ENCODE measurements at places on chromosomes 1 and 21.
A peak's percentile ranks its signal among the peaks of the same experiment; 100 is the strongest.

DNA sequence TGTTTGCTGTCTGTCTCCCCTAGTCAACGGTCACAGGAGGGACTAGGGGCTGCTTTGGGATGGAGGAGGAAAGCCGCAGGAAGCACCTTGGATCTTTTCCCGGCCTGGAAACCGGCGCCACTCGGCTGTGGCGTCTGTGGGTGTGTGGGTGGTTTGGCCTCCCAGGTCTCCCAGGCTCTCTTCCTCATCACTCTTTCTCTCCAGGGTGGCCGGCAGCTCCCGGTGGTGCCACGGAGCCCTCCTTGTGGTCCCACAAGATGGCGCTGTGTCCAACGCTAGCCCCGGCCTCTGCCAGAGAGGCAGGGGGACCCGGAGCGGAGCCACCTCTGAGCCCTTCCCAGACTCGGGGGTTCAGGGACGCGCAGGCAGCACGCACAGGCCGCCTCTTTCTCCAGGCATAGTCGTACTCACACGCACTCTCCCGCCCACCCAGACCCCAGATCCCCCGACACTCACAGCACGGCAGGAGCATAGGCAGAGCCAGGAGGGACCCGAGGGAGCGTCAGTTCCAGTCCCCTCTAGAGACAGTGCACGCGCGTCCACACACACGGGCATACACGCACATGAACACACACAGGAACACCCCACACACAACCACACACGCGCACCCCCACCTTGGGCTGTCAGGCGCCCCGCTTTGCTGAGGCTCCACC lies 31.2 kb downstream of the CDCP2 start:
- DNase-seq, result peak; percentile 50

- DNase-seq, result no peak
Observed at GRCh38 chr21:38743772-38744529, 61.8 kb upstream of the ETS2 start.

GRCh38 chr21:26939601-26940111 lies 27.2 kb downstream of the ADAMTS5 start:
- DNase-seq, result peak; percentile 72

DNA sequence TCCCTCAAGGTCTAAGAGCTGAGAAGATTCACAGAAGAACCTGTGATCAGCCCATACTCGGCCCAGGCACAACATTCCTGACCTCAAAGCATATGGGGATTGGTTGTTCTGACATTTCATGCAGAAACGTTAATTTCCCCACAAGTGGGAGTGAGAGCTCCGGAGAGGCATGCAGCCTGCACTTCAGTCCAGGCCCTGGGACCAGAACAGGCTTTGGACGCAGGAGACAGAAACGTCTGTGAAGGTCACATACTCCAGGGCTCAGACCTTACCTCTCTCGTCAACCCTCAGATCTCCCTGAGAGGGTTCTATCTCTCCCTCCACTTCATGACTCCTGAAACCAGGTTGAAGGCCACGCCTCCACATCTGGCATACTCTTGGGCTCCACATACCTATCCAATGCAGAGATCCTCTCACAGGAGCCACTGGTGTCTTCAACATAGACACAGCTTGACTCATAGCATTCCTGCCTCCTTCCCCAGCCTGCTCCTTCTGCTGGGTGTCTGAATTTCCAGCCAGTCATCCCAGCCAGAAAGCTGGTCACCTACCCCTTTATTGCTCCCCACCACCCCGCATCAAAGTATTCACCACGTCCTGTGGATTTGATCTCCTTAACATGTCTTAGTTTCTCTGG lies 149.2 kb downstream of the OMA1 start:
- DNase-seq, result peak; percentile 84

GRCh38 chr1:55726994-55727393 lies 511.8 kb upstream of the USP24 start:
- peak; percentile 55 for DNase-seq

DNA sequence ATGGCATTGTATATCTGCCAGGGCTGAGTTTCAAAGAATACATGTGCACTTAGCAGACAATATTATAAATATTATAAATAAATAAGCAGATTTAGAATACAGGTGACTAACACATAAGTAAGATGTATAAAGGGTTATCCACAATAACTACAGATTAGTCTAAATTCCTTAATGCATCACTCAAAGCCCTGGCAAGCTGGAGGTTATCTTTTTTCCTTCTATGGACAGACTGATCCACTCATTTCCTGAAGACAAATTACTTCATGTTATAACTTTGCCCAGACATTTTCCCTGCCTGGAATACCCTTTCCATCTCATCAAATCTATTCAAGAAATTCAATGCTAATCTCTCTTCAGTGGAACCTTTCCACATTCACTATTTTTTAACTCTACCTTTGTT lies 38.8 kb downstream of the LUZP1 start:
- DNase-seq, result peak; percentile 18

DNA sequence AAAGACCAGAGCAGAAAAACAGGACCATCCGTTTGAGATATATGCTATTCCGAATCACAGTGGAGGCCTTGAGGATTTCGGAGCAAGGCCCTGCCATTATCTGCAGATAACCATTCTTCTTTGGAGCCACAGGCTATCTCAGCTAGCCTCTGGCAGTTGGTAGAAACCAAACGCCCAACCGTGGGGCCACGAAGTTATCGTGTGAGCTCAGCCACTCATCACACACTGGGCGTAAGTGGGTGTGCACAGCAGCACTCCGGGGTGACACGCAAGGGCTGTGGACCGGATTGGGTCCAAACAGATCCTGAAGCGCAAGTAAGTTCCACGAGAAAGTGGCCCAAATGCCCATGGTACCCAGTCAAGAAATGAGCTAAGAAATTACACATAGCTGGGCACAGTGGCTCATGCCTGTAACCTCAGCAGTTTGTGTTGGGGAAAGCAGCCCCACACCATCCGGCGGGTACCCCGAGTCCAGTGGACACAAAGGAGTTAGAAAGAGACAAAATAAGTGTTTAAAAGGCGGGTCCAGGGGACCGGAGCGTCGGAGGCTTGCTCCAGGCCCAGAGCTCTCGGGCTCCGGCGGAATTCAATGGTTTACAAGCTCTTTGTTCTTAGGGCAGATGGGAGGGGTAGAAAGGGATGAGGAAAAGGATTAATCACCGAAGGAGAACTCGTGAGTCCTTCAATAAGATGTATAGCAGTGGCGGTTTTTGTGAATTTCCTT lies 130.6 kb downstream of the LIPI start:
- no peak for DNase-seq

DNA sequence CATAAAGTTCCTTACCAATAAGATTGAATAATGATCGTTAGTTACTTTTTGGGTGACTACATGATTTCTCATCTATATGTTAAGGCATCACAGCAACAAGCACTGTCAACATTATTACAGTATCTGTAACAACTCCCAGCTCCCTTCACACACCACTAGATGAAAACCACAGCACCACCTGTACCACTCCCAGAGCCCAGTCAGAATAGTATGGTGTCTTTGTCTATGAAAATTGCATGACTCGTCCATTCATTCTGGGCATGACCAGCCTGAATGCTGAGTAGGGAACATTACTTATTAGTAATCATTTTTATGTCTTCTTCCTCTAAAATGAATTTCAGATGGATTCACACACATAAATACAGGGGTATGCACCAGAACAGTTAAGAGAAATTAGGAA lies 7.0 kb downstream of the OLFML2B start:
- peak; percentile 57 for DNase-seq

DNA sequence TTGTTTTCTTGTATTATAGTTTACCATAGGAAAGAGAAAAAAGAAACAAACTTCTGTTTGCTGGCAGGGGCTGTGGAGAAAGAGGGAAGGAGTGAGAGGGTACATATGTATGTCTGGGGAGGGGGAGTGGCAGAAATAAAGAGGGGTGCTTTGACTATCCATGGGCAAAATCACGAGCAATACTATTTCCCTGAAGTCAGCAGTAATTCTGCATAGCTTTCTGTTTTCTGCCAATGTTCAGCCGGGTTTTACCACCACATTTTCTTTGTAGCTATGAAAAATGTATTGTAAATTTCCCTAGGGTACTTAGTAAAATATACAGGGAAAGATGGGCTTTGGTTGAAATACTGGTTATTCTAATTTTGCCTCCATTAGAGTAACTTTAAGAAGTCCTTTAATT lies 45.2 kb upstream of the PGD start:
- DNase-seq, result no peak

GRCh38 chr1:244413736-244414135 lies 38.0 kb downstream of the ADSS2 start:
- no peak for DNase-seq

DNA sequence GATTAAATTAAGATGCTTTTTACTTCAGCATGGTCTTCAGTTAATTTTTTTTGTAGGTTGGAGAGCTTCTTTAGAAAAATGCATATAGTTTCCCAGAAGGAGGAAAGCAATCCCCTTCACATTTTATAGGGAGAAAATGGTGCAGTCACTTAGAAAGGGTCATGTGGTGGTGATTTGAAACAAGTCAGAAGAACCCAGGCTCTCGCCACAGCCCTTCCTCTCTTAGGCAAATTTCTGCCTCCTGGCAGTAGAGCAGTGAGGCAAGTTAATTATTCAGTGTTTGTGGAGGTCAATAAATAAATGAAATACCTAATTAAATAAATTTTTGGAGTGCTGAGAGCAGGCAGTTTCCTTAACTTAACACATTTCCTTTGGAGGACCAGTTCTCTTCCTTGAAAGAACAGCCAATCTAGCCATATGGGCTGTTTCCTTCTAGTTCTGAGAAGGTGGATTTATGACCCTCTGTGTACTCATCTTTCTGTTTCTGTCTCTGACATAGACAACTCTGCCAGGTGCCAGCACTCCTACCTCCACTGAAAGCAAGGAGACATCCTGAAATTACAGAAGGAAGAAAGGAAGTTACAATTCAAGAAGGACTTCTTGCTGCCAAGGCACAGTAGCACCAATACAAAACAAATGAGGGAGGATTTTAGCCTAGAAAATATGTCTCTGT lies 19.0 kb upstream of the POGZ start:
- no peak for DNase-seq

DNA sequence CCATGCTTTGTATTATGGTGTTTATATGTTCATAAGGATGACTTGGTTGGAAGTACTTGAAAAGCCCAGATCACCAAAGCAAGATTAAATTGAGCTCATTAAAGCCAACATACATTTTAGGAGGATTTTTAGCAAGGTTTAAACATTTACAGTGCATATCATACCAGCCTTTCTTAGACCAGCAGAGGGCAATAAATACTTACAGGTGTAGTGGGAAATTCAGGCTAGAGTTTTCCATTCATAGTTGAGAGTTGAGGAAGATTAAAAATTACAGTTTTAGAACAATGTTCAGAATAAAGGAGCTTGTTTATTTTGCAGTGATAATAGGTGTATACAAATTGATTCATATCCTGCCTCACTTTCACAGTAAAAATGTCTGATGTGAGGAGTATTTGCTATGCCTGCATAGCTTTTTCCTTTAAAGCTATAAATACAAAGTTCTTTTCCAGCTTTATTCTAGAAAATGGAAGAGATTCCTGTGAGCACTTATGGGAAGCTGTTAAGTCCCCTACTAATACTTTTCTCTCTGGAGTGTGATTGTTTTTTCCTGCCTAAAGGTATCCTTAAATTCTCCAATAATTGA lies 35.3 kb downstream of the DTL start:
- DNase-seq, result peak; percentile 75

DNA sequence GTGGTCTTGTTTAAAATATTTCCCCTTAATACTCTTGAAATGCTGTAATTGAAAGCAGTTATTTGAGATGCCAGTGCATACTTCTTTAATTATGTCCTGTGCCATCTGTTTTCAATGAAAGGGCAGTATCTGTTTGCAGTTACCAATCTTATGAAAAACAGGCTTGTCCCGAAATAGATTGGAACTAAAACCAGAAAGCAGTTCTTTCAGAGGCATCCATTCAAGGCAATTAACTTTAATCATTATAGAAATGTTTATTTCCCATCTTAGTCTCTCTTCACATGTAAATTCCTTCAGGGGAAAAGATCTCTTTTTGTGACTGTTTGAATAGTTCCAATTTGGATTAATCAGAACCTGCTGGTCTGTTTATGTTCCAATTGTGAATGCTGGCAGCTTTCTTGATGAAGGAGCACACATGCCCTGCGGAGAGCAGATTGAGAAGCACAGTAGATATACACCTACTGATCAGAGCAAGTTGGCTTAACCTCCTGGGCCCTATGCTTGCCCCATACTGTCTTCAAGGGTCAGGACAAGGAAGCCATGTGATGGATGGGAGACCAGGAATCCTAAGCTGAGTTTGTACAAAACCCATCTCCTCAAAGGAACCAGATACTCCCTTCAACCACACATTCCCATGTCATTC lies 41.6 kb upstream of the MROH9 start:
- peak; percentile 57 for DNase-seq

DNA sequence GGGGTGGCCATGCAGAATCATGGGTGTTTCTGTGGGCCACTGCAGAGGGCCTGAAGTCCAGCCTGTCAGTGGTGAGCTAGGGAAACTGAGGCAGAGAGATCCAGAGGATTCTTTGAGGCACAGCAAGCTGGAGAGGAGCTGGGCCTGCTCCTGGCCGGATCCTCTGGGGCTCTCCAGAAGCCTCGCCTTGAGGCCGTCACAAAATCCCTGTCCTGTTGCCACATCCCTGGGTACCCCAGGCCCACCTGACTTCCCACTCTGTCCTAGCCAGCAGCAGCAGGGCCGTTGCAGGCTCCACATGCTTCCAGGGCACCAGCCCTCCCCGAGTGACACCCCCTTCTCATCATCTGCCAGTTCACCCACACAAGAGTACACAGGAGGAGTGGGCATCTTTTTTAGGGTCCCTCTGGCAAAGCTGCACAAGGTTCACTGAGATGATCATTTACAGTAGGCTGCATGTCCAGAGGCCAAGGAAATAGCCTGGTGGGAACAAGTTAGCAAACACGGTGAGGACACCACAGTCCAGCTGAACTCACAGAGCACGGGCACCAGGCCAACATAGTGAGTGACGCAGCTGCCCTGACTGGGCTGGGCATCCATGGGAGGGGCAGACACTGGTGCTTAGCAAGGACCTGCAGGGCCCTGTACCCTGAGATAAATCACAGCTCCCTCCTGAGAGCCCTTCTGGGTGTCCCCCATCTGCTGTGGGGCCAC lies 25.1 kb upstream of the TSPEAR start:
- no peak for DNase-seq

GRCh38 chr1:163170975-163171676 lies 31.6 kb downstream of the RGS5 start:
- DNase-seq, result peak; percentile 69

DNA sequence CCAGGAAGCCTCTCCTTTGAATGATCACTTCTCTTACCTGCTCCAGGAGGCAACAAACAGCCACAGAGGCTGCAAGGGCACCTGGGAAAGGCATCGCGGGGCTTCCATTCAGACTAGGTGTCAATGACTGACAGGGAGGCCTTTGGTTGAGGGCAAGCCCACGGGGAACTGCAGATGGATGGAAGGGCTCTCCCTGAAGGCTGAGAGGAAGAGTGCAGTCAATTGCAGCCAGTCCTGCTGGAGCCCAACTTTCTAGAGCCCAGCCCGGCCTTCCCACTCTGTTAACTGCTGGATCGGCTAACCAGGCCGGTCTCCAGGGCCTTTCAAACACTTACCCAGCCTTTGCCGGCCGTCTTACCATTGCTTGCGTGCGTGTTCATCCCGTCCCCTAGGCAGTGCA lies 89.3 kb downstream of the LACTBL1 start:
- DNase-seq, result no peak
